ENCODE measurements at places on chromosomes 2 and 18. TPM values are rescaled to one million over a fixed set of nuclear protein-coding genes. Genes with fewer than 3 reads are reported as not detected.

IL36A gene
- total RNA-seq, result not detected

DNA sequence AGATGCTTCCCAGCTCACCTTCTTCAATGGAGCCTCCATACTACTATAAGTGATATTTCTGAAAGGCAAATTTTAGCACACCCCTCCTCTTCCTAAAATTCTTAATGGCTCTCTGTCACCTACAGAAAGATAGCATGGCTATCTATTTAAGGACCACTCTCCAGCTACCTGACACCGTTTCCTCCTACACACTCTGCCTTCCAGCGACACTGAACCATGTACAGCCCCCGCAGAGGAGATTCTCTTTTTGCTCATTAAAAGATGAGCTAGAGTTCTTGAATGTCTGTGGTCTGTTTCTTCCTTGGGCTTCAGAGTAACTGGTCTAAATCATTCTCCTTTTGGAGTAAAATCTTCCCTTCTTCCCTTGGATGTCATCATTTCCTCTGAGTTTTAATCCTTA, 38.4 kb upstream of the GAREM1 start:
- no peak for DNase-seq

DNA sequence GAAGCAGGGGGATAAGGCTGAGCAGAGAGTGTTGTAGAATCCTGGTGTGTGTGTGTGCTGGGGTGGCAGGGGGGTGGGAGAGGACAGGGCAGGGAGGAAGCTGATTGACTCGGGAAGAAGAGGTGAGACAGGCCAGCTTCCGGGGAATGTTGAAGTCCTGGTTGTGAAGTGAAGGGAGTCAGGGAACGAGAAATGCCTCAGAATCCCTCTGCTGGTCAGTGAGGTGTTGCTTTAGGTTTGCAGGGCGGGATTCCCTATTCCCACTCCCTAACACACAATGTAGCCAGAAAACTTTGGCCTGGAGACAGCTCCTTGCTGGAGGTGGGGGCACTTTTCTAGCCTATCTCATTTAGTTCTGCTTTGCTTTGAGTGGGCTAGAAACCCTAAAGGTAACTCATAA, 265.1 kb downstream of the HAUS1 start:
- DNase-seq, result no peak

NTSR2 gene
- not detected for total RNA-seq

DNA sequence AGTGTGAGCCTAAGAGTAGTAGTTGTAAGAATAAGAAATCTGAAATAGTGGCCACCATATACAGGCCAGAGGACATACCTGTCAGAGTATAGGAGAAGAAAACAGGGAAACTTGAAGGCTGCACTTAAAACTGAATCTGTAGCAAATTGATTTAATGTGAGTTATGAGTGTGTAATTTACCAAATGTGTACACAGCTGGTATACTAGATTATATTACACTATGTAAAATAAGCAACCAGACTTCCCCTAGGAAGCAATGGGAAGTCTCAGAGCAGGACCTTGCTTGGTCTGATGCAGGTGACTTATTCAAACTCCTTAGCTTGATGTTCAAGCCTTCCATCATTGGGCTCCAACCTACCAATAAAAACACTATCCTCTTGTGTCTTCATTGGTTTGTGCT, 17.3 kb upstream of the EPC2 start:
- no peak for DNase-seq

RBM44 gene
- total RNA-seq, result 0.81 TPM

FAM161A gene
- total RNA-seq, result 19.0 TPM

DNA sequence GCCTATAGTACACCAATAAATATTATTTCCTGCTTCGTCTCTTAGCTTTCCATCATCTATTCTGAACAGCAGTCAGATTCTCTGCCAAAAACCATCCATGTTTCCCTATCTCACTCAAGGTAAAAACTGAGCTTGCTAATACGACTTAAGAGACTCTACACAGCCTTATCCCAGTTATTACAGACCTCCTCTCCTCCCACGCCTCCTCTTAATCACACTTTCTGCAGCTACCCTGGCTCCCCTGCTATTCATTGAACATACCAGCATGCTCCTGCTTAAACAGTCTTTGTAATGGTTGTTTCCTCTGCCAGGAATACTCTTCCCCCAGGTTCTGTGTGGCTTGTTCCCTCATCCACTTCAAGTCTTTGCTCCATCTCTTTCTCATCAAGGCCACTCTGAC, 81.5 kb downstream of the PDE1A start:
- DNase-seq, result no peak

DNA sequence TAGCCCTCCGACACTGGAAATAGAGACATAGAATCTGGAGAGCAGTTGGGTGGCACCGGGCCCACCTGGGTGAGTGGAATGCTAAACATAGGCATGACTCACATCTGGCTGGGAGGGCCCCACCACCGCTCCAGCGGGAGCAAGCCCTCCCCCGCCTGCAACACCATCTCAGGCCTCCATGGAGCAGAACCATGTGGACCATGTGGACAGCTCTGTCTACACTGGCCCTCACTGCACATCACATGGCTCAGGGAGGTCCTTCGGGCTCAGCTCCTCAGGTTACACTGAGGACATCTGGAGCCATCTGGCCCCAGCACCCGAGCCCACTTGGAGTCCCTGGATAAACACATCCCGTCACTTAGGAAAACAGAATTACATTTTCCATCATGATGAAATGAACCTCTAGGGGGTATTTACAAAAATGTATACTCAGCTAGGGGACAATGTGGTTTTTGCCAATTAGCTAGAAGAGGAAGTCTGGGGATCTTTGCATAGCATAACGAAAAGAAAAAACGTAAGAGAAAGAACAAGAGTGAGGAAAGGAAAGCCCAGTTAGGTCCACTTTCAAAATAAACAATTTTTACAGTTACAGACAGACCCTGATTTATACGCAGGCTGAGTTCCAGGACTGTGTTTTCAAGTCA, 30.7 kb upstream of the MLPH start:
- DNase-seq, result no peak

DNA sequence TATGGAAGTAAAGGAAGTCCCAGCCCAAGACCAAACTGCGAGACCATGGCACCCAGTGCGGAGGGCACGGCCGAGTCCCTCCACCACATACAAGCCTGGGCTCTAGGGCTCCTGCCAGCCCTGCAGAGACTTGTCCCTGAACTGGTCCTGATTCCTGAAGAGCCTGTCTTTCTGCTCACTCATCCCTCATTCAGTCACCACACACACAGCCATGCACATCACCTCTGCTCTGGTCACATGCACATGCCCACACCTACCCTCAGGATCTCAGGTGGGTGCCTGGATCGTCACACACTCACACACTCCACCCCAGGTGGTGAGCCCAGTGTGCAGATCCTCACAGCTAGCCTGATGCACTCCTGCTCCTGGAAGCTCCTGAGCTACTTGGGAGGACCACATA, 71.4 kb upstream of the LAPTM4A start:
- no peak for DNase-seq

DNA sequence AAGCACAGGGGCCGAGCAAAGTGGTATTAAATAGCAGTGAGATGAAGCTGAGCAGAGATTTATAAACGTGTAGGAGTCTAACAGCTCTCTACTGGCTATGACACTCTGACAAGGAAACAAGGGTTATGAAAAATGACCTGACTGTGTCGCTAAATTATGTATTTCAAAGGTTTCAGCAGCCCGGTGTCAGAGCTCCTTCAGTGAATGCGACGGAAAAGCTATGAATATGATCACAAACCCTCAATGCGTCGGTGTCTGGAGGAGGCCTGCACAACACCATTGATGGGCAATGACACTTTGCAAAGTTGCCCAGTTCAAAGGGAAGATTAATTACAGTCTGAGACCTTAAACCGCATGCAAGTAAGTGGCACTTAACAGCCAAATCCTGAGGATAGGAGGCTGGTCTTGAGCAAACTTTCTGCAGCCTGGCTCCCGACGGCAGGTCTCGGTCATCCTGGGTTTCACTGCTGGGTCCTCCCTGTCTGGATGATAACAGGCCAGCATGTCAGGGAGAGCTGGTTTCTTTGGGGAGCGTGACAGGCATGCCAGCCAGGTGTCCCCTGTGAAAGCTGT, 615.1 kb upstream of the SALL3 start:
- DNase-seq, result no peak

GRCh38 chr2:152564754-152565551, 152.3 kb downstream of the PRPF40A start:
- no peak for DNase-seq

- no peak for DNase-seq
Observed at GRCh38 chr2:75800456-75800855, 89.7 kb upstream of the GCFC2 start.

GRCh38 chr18:79200546-79201268, 131.5 kb downstream of the ATP9B start:
- peak; percentile 27 for DNase-seq

ASB18 gene
- not detected for total RNA-seq

CXCR4 gene
- total RNA-seq, result 10.4 TPM

DNA sequence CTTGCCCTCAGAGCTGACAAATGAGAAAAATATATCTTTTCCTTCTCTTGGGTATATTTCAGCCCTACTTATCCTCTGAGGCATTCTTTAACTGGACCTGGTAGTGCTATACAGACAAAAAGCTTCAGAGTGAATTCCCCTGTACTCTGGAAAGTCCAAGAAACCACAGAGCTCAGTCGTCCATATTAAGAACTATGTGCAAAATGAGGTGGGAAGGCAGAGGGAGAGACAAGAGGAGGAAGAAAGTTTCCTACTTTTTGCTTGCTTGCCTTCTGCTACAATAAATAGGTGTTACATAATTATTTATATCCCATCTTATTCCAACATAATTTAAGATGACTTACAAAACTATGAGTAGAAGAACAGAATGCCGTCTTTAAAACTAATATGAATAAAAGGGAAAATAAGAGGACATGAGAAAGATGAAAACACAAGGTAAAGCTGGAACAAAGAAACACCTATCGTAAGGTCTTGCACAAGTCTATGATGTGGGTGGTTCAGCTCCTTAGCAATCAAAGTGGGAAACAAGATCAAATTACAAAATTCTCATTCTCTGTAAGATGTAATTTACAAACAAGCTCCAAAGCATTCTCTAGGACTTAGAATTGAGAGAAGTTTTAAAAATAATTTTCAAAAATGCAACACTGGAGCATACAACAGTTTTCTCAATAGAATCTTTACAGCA, 97.9 kb downstream of the BAZ2B start:
- DNase-seq, result no peak

GRCh38 chr2:43194121-43194869, 32.1 kb downstream of the ZFP36L2 start:
- DNase-seq, result peak; percentile 59

DNA sequence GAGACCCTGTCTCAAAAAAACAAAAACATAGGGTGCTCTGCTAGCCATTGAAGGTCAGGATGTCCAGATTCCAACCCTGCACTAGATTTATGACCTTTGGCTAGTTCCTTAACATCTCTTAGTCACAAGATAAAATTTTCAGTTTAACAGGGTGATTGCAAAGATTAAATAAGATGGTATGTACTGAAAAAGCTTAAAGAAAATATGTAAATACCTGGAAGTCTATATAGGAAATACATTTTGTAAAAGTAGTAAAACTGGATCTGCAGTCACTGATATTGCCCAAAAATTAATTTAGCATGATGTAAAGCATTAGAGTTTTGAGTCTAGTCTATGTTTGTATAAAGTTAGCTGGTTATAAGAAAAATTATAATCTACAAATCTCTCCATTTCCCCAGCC, 5.4 kb upstream of the COX7A2L start:
- DNase-seq, result no peak

HAAO gene
- total RNA-seq, result 14.5 TPM

- peak; percentile 8 for DNase-seq
Observed at GRCh38 chr2:128315829-128316776, 2.6 kb downstream of the HS6ST1 start.

RNASEH1 gene
- total RNA-seq, result 18.5 TPM

DNA sequence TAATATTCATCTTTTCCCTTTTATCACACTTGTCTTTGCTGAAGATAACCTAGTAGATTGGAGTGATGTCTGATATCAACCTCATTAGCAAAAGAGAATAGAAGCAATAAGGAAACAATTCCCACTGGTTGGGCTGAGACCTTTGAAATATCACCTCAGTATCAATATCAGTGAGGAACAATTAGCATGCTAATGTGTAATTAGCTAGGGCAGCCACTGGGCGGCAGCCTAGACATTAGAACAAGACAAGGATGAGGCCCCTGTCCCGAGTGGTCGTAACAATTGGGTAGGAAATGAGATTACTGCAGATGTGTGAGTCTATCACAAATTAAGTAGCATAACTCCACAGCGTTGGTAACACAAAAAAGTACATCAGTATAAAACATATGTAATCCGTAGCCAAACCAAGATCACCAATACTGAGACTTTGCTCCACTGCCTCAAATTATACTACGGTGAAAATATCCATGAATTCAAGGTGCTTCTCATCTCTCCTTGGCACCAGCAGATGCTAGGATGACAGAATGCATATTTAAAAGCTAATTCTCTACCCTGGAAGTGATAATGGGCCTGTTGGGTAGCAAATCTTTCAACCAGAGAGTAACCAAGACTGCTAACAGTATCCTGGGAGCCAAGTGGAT, 99.1 kb downstream of the ALPK2 start:
- DNase-seq, result peak; percentile 21
